Anterior cingulate cortex (tissue), 58 donors: ENCODE measurements at places on chromosomes 6 and 20.

DNA sequence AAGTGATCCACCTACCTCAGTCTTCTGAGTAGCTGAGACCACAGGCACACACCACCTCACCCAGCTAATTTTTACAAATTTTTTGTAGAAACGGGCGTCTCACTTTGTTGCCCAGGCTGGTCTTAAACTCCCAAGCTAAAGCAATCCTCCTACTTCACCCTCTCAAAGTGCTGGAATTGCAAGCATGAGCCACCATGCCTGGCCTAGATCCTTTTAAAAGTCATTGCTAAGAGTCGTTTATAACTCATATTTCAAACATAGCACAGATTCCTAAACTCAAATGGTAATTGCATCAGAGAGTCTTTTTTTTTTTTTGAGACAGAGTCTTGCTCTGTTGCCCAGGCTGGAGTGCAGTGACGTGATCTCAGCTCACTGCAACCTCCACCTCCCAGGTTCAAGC, 7.7 kb upstream of the SAMHD1 start:
- DNase-seq = no peak

GRCh38 chr6:3311826-3312225, 53.1 kb downstream of the PSMG4 start:
- DNase-seq = no peak

GRCh38 chr6:4776493-4777393, 539 bp downstream of the CDYL start:
- peak; percentile 9 for DNase-seq

DNA sequence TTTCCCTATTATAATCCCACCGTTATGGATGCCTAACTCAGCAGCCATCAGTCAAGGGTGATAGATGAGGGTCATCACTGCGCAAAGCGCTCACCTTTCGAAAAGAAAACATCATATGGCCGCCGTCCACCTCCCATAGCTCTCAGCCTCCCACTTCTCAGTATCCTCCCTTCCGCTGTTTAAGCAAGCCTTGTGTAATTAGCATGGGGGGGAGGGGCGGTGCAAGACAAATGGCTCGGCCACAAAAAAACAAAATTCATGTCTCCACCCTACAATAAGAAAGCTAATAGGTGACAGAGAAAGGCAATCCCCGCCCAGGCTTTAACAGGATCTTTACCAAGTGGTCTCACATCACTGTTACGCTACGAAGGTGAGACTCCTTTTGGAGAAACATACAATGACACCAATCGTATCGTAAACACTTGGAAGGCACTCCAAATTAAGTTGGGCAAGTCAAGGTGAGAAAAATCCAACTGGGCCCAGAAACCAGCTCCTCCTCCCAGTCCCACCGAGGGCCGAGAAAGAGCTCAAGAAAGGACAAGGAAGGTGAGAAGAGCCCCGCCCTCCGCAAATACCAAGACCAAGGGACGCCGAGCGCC, 645 bp downstream of the DDX39B start:
- no peak for DNase-seq

DNA sequence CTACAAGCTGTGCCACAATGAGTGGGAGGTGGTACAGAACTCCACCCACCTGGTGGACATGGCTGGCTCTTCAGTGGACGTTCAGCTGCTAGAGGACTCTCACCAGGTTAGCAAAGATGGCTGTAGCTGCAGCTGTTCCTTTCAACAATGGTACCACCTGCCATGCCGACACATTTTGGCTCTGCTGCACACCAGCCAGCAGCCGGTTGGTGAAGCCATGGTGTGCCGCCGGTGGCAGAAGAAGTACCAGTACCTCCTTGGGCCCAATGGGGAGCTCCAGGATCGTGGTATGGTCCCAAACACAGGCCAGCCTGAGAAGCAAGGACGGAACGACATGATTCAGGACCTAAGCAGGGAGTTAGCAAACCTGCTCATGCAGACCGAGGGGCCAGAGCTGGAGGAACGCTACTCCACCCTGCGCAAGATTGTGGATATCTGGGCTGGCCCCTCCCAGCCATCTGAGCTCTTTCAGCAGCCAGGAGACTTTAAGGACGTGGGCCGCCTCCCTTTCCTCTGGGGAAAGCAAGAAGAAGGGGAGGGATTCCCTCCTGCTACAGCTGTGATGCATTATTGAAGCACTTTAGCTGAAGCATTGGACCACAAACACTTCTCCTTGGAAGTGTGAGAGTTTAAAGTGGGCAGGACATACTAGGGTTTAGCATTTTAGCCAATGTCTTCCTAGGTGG, 2.8 kb upstream of the ZSWIM1 start:
- DNase-seq = no peak

GRCh38 chr20:24581443-24582170, 112.2 kb downstream of the SYNDIG1 start:
- no peak for DNase-seq

GRCh38 chr6:18053555-18054445, 66.4 kb upstream of the KIF13A start:
- no peak for DNase-seq

DNA sequence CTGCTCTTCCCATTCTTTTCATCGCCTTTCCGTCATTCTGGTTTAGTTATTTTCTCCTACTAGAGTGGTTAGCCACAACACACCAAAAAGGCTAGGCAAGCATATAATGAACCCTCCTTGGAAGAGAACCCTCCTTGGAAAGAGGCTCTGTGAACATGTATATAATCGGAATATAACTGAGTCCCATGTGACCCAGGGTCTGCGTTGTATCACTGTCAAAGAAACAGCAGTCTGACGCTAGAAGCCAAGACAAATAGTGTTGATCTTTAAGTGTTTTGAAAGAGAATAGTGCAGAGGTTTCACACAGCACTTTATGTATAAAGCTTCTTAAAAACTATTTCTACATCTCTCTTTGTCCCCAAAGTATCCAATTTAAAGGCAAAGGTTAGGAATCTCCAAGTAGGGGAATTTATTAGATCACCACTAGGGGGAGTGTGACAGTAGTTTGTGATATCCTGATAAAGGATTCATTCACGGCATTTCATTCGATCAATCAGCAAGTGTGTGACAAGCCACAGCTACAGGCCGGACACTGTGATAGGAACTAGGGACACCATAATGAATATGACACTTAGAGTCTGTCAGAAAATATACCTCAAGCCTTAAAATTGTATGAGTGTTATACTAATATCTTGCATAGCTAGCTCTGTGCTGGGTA, 395.3 kb downstream of the CD109 start:
- DNase-seq = no peak

DNA sequence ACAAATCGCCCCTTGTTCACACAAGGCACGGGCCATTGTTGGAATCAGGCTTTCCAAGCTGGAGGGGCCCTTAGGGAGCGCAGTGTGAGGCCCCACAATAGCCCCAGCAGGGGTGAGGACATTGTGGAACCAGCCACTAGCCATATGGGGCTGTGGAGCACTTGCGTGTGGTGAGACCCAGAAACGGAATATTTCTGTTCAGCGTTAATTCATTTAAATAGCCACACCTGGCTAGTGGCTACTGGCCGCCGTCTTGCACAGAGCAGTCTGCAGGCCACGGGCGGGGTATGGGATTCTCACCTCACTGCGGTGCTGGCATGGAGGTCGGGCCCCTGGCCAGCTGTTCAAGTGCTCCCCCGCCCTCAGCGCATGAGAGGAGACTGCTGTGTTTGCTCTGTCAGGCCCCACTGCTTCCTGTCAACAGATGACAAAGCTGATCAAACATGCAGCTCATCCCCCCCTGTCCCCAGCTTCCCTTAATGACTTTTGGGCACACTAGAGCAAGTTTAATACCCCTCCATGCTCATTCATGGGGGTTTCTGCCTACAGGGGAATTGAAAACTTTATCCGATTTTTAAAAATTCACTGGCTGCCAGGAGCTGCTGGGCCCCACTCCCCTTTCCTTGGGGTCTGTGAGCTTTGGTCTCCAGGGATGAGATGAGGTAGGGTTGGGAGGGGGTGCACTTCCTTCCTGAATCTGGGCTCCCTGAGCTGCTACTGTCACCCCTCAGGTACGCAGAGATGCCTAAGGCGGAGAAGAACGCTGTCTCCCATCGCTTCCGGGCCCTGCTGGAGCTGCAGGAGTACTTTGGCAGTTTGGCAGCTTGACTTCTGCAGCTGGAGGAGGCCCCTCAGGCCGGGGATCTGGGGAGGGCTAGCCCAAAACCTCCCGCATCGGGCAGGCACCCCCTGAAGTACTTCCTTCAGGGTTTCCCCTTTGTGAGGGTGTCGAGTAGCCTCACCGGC, 13.6 kb downstream of the ITPA start:
- DNase-seq = no peak

- DNase-seq = no peak
These were observed 25.2 kb downstream of the TNFAIP3 start for GRCh38 chr6:137892271-137892708.

- DNase-seq = no peak
These were observed 254.8 kb downstream of the CDC5L start for GRCh38 chr6:44642349-44642748.

DNA sequence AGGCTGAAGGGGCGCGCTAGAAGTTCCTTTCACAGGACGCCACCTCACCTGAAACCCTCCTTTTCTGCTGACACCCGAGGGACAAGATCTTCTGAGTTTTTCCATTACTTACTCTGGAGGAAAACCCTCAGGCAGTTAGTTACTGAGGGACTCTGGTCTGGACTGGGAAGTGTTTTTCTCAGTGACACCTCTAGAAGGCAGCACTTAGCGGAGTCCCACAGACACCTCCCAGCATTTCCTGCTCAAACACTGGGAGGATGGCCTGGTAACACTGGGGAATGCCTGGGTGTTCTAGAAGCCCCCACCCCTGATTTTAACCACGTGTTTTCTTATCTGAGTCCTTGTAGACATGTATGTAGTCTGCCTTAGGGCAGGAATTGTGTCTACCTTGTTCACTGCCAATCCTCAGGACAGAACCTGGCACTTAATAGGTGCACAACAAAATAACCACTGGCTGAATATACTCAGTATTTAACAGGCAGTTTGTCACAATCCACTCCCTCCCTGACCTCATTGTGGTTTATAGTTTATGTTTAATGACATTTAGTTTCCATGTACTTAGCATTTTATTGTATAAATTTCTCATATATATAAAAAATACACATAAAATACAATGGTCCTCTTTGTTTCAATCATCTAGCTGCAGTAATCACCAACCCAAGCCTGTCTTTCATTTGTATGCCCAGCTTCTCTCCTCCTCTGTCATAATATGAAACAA, 4.8 kb downstream of the GSTA3 start:
- no peak for DNase-seq

GRCh38 chr6:167761794-167762258, 64.9 kb upstream of the AFDN start:
- no peak for DNase-seq

GRCh38 chr20:34320861-34321260, 17.7 kb upstream of the AHCY start:
- DNase-seq = no peak

DNA sequence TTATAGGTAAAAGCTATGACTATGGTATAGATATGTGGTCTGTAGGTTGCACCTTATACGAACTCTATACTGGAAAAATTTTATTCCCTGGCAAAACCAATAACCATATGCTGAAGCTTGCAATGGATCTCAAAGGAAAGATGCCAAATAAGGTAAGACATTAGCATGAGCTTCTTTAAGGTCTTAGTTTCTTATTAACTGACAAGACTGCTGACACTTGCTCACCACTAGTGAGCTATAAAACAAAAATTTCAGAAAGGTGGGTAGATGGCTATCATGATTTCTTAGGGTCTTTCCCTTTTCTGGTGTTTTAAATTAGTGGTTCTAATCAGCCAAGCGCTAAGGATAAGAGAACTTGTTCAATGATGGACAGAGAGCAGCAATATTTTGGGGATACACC, 21.9 kb downstream of the FAM217A start:
- no peak for DNase-seq

GRCh38 chr6:167528239-167528638, 203.4 kb downstream of the TTLL2 start:
- no peak for DNase-seq

- DNase-seq = no peak
These were observed 9.5 kb upstream of the DNAJC5 start for GRCh38 chr20:63885264-63886053.

GRCh38 chr6:81640126-81640525, 112.4 kb downstream of the TENT5A start:
- DNase-seq = no peak

DNA sequence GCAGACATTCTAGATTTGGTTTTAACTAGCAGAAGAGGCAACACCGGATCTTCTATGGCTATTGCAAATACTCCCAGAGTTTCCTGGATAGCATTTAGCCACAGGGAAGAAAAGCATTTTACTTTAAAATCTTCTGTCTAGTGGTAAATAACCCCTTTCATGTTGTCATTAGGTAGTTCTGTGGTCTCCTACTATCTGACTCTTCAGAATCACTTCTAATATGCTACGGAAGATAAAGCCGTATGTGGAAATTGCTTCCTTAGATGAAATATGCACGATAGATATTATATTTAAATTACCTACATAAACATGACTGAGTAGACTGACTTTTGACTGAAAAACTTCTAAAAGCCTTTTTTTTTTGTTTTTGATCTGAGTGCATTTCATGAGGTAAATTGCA, 759 bp downstream of the CRISP3 start:
- no peak for DNase-seq

DNA sequence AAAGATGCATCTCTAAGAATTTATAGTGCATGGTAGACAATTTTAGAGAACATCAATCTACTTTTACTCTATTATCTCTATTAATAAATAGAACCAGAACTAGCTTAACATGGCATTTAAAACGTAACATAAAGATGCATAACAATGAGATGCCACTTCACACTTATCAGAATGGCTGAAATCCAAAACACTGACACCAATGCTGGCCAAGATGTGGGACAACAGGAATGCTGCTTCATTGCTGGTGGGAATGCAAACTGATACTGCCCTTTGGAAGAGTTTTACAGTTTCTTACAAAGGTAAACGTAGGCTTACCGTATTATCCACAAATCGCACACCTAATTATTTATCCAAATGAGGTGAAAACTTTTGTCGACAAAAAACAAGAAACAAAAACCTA, 95.2 kb downstream of the SESN1 start:
- DNase-seq = no peak

DNA sequence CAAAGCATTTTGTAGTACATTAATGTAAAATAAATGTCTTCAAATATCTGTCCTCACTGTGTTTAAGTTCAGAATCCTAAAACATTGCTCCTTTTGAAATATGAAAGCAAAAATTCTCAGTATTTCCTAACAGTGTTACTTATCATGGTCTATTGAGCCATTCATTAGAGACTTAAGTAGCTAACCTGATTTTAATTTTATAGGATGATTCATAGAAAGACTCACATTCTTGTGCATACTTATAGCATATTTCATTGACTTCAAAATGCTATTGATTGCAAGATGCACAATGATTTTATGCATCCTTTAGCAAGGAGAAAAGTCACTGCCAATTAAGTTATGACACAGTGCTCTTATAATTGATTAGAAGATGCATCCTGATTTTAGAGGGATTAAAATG, 85.7 kb downstream of the HIVEP1 start:
- no peak for DNase-seq

DNA sequence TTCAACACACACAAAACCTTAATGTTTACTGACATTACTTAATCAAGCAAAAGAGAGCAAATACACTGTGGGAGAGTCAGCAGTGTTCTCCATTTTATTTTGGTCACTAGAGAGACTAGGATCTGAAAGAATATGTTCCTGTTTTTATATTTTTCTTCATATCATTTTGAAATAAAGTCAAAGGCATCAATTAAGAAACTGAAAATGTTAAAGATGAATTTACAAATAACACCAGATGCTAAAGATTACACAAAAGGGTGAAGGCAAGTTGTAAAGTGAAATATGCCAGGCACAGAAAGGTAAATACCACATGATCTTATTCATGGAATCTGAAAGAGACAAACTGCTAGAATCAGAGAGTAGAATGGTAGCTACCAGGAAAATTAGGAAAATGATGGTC, 60.3 kb upstream of the FABP7 start:
- no peak for DNase-seq
